NCI-H2171 treated with DMSO at 0.1 percent for 48 hours (cell line): ENCODE measurements at places on chromosomes 12 and 14.

DNA sequence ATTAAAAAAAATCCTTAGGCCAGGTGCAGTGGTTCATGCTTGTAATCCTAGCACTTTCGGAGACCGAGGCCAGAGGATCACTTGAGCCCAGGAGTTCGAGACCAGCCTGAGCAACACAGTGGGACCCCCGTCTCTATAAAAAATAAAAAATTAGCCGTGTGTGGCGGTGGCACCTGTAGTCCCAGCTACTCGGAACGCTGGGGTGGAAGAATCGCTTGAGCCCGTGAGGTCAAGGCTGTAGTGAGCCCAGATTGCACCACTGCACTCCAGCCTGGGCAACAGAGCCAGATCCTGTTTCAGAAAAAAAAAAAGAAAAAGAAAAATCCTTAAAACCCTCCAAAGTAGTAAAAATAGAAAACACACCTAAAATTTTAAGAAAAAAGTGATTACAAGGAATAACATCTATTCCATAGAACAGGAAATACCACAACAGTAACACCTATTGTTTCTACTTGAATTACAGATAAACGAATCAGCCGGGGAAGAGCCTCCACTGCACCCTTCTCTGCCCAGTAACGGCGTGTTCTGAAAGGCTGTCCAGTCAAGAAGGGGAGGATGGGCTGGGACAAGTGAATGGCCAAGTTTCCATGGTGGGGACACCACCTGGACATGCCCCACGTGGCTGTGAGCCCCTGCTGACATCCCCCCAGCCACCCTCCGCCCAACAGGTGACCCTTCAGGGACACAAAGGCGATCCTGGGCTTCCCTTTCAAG, 17.8 kb downstream of the POLE start:
- no peak for DNase-seq

DNA sequence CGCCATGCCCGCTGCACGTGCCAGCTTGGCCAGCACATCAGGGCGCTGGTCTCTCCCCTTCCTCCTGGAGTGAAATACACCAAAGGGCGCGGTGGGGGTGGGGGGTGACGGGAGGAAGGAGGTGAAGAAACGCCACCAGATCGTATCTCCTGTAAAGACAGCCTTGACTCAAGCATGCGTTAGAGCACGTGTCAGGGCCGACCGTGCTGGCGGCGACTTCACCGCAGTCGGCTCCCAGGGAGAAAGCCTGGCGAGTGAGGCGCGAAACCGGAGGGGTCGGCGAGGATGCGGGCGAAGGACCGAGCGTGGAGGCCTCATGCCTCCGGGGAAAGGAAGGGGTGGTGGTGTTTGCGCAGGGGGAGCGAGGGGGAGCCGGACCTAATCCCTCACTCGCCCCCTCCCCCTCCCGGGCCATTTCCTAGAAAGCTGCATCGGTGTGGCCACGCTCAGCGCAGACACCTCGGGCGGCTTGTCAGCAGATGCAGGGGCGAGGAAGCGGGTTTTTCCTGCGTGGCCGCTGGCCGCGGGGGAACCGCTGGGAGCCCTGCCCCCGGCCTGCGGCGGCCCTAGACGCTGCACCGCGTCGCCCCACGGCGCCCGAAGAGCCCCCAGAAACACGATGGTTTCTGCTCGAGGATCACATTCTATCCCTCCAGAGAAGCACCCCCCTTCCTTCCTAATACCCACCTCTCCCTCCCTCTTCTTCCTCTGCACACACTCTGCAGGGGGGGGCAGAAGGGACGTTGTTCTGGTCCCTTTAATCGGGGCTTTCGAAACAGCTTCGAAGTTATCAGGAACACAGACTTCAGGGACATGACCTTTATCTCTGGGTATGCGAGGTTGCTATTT, 914 bp upstream of the CCND2 start:
- no peak for DNase-seq

DNA sequence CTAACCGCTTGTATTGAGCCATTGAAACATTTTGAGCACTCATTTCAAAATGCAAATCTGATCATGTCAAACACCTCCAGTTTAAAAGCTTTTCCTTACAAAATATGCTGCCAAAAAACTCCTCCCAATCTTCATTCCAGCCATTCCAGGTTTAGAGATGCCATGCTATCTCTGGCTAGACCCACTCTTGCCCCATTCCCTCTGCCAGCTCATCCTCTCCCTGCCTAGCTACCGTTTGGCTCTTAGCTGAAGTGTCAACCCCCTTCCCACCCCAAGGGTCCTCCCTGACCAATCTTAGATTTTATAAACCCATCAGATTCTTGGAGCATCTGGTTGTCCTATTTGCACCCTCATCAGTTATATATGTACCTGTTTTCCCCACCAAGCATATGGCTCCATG, 75.0 kb downstream of the SCAF11 start:
- no peak for DNase-seq

DNA sequence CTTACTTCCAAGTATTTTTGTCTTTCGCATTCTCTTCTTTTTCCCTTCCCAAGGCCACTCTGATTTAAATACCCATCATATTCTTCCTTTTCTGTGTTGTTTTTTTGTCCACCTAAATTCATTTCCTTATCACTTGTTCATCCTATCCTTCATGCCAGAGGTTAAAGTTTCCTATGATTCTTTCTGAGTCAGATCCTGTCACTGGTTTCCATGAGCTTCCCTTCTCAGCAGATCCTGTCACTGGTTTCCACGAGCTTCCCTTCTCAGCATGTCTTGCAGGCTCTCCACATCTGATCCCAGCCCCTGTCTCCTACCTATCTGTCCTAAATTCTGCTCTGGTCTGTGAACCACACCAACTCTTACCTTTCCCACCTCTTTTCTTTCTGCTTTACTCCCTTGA, 311.8 kb upstream of the RGS6 start:
- DNase-seq: no peak

DNA sequence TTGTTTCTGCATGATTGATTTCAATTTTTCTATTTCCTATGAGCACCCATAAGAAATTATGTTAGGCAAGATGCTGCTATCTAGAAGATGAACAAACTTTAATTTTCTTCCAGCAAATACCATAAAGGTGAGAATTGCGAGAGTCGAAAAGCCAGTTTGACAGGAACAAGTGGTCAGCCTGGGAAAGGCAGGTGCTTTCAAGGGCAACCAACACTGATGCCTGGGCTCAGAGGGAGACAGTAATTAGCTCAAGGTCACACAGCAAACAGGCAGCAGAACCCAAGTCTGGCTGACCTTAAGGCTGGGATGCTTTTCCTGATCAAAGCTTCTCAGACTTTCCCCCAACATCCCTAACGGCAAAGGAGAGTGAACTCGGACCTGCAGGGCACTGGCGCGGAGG, 6.8 kb upstream of the OTUB2 start:
- no peak for DNase-seq

DNA sequence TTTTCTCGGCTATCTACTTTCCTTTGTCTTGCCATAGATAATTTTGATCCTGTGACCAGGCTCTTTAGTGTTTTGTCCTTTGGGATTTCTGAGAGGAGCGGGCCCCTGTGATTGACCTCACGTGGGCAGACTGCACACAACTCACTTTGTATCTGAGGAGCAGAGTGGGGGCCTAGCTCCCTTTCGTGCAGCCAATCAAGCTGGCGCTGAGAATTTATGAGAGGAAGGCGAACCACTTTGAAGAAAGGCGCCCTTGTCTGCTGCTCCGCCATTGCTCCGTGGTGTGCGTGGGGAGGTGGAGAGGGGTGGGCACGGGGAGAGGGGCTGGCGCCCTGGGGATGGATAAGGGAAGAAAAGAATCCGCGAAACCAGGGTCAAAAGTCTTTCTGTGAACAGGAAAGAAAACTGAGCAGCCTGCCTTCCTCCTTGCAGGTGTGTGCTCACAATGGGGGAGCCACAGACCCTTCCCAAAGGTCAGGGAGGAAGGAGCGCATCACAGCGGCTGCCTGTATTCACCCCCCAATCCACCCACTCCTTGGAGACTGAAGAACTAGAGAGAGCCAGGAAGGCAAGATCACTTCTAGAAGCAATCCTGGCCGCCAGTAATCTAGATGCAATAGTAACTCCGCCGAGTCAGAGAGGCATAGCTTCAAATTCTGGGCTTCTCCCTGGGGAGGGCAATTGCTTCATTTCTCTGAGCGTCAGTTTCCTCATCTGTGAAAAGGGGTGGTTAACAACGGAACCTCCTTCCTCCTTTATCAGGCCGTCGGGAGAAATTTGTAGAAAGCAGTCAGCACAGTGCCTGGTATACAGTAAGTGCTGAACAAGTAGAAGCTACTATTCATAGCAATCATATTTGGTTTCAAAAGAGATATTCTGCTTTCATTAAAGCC, 24.9 kb upstream of the MED13L start:
- DNase-seq: no peak

GRCh38 chr12:56375598-56376434, 13.2 kb upstream of the APOF start:
- DNase-seq: no peak

- DNase-seq: peak; percentile 98
These were observed 67.6 kb downstream of the FOXN3 start for GRCh38 chr14:89349171-89350008.

- DNase-seq: peak; percentile 44
These were observed 1.9 kb downstream of the TOGARAM1 start for GRCh38 chr14:44963775-44964380.

DNA sequence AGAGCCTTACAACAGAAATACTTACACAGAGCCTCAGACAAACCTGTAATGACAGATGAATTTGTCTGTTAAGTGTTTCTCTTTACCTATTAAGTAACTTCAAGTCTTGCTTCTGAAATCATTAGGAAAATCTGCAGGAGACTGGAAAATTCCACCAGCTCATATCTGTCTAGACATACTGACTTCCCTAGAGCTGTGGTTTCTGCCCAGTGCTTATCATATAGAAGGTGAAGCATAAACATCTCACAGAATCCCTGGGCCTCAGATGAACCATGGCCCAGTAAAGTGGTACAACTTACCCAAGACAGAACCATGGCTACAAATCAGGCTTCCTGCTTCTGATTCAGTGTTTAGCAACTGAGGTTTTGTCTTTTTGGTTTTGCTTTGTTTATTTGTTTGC, 91.6 kb downstream of the EGLN3 start:
- DNase-seq: no peak

DNA sequence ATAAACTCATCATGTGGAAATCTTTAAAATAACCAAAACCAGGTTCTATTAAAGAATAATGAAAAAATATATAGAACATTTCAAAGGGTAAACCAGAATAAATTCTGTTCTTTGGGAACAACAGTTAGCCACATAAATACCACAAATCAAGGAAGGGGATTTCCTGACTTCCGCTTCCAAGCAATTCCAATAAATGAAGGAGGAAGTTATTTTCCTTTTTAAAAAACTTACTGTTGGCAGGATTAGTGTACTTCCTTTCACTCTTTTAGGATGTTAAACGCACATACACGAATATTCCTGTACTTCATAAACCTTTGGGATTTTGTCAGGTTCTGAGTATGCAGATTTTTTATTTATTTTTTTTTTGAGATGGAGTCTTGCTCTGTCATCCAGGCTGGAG, 13.7 kb upstream of the LIMA1 start:
- DNase-seq: no peak

- DNase-seq: no peak
These were observed 52.7 kb downstream of the CYP46A1 start for GRCh38 chr14:99736603-99737371.

DNA sequence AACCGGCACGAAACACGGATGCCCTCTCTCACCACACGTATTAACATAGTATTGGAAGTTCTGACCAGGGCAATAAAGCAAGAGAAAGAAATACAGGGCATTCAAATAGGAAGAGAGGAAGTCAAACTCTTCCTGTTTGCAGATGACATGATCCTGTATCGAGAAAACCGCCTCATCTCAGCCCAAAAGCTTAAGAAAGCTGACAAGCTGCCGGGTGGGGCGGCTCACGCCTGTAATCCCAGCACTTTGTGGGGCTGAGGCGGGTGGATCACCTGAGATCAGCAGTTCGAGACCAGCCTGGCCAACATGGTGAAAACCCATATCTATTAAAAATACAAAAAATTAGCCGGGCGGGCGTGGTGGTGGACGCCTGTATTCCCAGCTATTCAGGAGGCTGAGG, 17.7 kb downstream of the OR6S1 start:
- no peak for DNase-seq

GRCh38 chr12:21509768-21510167, 8.2 kb downstream of the GOLT1B start:
- no peak for DNase-seq

- DNase-seq: no peak
These were observed 10.5 kb upstream of the RBM25 start for GRCh38 chr14:73047808-73048207.

DNA sequence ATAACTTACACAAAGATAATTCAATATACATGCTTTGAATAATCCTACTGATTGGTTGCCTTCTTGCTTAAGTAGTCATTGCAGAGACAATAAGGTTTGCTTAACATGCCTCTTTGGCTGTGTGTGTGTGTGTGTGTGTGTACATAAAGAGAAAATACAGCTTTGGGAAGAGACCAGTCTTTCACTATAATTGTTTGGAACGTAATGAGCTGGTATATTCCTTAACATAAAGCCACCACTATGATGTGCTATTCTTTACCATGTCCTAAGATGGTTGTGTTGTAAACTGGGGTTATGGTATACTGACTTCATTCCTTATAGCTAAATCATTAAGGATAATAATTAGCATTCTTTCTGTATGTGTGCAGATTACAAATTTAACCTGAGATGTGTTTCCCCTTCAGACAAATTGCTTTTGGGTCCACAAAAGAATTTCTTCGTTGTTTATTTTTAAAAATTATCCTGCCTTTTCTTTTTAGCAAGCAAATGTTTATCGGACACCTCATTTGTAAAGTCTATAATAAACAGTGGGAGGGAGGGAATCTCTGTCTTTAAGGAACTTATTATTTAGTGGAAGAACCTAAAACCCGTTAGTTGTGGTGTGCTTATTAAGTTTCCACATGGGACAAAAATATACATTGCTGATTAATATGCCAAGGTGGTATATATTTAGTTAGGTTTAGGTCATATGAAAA, 74.4 kb downstream of the TMX1 start:
- no peak for DNase-seq

DNA sequence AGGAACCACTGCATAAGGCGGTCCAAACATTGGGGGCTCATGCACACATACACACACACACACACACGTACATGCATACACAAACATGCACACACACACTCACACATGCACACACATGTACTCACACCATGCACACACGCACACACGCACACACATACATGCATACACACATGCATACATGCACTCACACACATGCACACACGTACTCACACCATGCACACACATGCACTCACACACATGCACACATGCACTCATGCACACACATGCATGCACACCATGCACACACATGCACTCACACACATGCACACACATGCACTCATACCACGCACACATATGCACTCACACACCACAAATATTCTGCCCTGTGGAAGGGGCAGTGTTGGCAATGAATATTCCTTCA, 22.1 kb downstream of the OAS2 start:
- DNase-seq: no peak
